ENCODE measurements at places on chromosomes 7 and 10.

DNA sequence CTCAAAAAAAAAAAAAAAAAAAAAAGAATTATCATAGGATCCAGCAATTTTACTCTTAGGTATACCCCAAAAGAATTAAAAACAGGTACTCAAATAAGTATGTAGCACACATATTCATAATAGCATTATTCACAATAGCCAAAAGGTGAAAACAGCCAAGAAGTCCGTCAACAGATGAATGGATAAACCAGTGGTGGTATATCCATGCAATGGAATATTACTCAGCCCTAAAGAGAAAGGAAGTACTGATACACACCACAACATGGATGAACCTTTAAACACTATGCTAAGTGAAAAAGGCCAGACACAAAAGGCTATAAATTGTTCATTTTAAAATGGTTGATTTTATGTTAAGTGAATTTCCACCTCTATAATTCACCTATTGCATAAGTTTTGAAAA lies 804.8 kb upstream of the AUTS2 start:
- DNase-seq: no peak

- no peak for DNase-seq
These were observed 48.6 kb downstream of the MALSU1 start for GRCh38 chr7:23347682-23348180.

- DNase-seq: no peak
These were observed 52.5 kb downstream of the CDHR3 start for GRCh38 chr7:106015381-106016218.

DNA sequence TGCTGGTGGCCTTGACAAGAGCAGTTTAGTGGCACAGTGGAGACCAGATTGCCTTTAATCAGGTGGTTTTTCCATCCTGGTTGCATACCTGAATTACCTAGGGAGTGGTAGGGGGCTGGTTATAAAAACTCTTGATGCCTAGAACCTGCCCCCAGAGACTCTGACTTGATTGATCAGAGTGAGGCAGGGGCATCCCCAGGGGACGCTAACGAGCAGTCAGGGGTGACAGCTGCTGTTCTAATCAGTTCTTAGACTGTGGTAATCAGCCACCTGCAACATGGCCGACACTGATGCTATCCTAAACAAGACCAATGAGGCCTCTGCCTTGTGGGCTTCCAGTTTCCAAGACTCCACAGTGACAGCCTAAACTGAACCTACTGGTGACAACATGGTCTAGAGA lies 2.0 kb upstream of the OPALIN start:
- no peak for DNase-seq

GRCh38 chr7:76294344-76295024 lies 8.0 kb upstream of the HSPB1 start:
- peak; percentile 77 for DNase-seq

- no peak for DNase-seq
These were observed 18.5 kb downstream of the DIP2C start for GRCh38 chr10:670990-671389.

GRCh38 chr10:26697163-26697921 lies at the start of gene PDSS1:
Gene PDSS1, plus strand, starts transcription at chr10:26697701. Its CDS starts 11 bp downstream, at chr10:26697712.
- DNase-seq: no peak

DNA sequence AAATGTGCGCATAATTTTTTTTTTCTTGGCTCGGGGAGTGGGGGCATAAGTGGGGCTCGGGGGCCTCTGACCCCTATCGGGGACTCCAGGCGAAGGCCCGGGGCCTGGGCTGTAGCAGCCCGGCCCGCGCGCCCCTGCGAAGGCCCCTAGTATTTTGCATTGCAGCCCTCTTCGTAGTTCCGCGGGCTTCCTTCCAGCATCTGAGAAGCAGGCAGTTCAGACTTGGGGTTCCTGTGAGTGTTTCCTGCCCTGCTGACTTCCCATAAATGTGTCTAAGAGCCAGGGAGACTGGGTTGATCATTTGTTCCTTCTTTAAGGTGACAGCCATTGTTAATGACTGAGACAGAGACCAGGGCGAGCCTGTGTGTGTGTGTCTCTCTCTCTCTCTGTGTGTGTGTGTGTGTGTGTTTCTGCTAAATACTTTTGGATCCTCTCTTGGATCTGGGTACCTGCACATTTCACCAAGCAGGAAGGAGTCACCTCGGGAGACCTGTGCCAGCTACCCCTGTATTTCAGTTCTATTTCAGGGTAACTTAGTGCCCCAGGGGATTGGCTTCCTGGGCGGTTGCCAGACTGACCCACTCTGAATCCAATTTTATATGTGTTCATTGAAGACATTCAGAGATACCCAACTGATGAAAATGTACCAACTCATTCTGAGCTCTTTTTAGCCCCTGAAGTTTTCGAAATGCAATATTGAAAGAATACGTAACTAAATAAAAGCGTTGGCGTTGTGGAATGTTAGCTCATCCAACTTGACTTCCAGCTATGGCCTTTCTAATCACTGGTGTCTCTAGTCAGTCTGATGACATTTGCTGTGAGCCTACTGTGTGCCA lies 805 bp downstream of the MSRB2 start:
- DNase-seq: no peak

GRCh38 chr7:79520543-79520942 lies 67.1 kb upstream of the MAGI2 start:
- no peak for DNase-seq

DNA sequence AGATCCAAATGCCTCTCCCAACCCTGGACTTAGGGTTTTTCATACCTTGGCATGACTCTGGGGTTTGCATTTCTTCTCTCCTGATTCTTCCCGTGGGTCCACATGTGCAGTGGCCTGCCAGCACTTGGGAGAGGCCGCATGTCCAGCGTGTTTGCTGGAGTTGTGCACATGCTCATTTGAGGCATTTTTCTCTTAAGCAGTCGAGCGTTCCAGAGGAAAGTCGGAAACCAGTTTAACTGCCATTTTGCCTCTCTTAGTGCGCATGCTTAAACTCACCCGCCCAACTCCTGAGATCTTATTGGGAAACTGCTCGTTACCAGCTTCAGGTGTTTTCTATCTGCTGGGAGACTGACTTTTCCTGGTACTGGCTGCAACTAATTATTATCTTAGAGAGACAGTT lies 888.4 kb upstream of the PHF14 start:
- no peak for DNase-seq

DNA sequence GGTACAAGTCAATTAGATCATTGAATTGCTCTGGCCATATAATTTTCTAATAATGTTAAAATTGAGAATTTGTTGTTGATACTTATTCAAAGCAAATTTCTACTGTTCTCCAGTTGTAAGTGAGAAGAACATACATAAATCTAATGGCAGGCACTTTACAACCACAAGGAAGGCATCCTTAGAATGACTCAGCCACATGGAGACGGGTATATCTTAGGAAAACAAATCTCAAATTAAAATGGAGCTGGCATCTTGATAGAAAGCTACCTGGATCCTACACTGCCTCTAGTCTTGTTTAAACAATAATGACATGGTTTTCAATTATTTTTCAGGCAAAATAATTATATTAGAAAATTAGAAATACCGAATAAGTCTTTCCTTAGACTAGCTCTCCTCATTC lies 1183.7 kb upstream of the SORCS1 start:
- no peak for DNase-seq

DNA sequence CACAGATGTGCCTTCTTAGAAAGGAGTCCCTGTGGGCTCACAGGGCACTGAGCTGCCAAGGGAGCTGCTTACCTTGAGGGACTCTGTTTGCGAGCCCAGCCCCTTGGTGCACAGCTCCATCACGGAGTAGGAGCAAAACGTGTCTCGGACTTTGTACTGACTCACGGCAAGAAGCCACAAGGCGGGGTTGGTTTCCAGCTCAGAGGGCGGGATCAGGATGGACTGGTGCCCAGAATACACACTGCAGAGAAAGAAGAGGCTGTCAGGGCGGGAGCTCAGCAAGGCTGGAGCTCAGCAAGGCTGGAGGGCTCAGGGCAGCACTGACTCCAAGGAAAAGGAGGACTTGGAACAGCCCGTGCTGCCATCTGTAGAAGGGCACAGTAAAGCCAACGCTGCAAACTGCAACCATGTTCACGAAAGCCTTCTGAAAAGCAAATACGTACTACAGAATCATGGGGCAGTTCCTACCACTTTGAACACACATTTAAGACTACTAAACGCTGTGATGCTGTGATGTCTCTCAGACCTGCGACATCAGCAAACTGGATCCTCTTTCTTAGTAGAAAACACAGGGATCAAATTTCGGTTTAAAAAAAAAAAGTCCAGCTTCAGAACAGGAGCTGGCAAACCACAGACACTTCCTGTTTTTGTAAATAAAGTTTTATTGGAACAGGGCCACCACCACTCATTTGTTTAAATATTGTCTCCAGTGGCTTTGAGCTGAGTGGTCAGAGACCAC lies 194.3 kb downstream of the ZMYND11 start:
- no peak for DNase-seq

Measured in NCI-H1436 treated with DMSO at 0.1 percent for 48 hours (cell line).